ENCODE measurements at places on chromosomes 2 and 18.

GRCh38 chr2:197311421-197312033 lies 947 bp upstream of the ANKRD44 start:
- DNase-seq, result no peak

- DNase-seq, result no peak
Observed at GRCh38 chr2:165938237-165938636, 15.3 kb downstream of the TTC21B start.

DNA sequence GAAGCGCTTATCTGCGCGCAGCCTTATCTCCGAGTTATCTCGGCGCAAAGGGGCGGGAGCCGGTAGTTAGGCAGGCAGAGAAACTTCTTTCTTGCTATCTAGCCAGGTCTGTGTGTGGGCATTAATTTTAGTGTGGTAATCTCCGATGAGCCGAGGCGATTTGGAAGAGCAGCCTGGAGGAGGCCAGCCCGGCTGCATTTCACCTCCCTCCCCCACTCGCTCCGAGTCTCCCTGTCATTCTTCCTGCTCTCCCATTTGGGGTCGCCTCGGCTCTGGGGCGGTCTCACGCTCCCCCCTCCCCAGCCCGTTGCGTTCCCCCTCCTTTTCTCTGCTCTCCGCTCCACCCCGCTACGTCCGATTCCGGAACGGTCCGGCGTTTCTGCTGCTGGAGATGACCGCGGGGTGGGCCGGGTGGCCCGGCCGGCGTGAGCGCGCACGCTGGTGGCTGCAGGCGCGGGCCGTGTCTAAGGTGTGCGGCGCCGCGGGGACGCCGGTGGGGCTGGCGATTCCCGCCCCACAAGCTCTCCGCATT lies 566 bp downstream of the GATA6 start:
- no peak for DNase-seq

DNA sequence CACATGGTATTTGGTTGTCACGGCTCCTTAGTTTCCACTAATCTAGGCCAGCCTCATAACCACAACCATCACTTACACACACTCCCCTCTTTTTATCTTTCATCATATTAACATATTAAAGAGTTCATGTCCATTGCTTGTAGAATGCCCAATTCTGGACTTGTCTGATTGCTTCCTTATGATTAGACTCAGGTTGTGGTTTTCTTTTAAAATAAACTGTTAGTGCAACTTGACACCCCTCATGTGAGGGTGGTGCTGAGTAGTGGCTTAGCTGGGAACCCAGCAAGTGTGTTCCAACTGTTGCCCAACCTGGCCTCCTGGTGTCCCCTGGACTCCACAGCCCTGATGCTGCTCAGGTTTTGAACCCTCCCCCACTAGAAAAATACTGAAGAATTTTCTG lies 20.1 kb upstream of the CD207 start:
- no peak for DNase-seq

DNA sequence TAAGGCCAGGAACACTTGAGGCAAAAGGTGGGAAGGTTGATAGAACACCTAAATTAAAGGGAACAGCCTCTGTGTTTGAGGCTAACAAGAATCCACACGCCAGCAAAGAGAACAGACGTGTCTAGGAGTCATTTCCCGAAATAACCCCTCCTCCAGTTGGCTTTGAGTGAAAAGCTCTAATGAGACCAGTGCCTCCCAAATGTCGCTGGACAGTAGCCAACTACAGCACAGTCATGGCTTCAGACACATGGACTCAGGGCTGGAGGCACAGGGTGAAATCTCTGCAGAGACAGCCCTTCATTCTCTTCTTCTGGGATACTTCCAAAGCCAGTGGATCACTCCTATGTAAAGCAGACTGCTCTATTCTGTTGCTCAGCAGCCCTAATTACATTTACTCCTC lies 49.6 kb downstream of the SOWAHC start:
- no peak for DNase-seq

DNA sequence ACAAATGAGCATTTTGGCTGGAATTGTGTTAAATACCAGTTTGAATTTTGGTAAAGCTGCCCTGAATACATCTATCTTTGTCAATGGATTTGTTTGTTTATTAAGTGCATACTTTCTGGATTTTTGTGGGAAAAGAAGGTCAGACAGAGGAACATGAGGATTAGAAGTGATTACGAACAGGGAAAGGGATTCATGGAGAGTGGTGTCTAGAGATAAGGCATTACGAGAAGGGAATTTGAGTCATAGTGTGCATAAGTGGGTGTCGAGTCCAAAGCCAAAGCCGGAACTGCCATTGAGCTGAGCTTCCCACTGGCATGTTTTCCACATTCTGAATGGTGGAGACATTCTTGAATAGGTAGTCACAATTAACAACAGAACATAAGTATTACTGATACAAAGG lies 68.9 kb upstream of the EFEMP1 start:
- DNase-seq, result no peak

- no peak for DNase-seq
Observed at GRCh38 chr2:54770211-54770610, 46.7 kb downstream of the EML6 start.

- no peak for DNase-seq
Observed at GRCh38 chr2:152493945-152494528, 159.1 kb downstream of the FMNL2 start.

GRCh38 chr2:239121600-239122012 lies 273.7 kb downstream of the TWIST2 start:
- DNase-seq, result peak; percentile 50

- no peak for DNase-seq
Observed at GRCh38 chr18:5884375-5884774, 10.9 kb downstream of the TMEM200C start.

DNA sequence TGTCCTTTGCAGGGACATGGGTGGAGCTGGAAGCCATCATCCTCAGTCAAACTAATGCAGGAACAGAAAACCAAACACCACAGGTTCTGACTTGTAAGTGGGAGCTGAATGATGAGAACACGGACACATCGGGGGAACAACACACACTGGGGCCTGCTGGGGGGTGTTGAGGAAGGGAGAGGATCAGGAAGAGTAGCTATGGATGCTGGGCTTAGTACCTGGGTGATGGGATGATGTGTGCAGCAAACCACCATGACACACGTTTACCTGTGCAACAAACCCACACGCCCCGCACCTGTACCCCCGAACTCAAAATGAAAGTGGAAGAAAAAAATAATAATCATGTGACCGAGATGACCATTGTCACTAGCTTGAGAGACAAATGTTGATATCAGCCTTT lies 114.7 kb downstream of the NDUFA10 start:
- DNase-seq, result no peak

GRCh38 chr2:233423552-233423860 lies 69.2 kb downstream of the DGKD start:
- no peak for DNase-seq

DNA sequence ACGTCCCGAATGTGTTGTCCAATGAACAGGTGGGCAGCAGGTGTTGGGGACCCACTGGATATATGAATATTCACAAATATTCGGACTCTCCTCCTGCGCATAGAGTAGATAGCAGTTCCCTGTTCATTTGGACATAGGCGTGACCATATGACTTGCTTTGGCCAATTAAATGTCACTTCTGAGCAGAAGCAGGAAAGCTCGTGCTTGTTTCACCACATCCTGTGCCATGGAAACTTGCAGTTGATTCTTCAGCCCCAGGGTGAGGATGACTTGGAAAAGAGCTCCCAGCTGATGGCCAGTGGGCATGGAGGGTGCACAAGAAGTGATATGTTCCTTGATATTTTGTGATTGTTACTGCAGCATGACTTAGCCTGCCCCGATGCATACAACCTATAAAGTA lies 52.6 kb downstream of the PTPRM start:
- no peak for DNase-seq

DNA sequence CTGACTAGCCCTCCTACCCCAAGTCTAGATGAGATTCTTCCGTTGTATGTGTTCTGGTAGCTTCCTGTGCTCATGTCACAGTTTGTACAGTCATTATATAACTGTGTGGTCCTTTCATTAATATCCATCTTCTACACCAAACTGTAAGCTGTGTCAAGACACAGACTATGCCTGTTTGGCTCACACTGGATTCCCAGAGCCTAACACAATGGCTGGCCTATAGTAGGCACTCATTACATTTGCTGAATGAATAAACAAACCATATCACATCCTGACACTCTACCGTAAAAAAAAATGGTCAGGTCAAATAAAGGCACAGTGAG lies 72.6 kb downstream of the ANKRD44 start:
- DNase-seq, result no peak

- no peak for DNase-seq
Observed at GRCh38 chr2:85840091-85840490, 48.7 kb downstream of the ST3GAL5 start.

- no peak for DNase-seq
Observed at GRCh38 chr18:11392292-11392691, 217.1 kb upstream of the SLC35G4 start.

- DNase-seq, result no peak
Observed at GRCh38 chr2:158497486-158497885, 40.7 kb downstream of the PKP4 start.

DNA sequence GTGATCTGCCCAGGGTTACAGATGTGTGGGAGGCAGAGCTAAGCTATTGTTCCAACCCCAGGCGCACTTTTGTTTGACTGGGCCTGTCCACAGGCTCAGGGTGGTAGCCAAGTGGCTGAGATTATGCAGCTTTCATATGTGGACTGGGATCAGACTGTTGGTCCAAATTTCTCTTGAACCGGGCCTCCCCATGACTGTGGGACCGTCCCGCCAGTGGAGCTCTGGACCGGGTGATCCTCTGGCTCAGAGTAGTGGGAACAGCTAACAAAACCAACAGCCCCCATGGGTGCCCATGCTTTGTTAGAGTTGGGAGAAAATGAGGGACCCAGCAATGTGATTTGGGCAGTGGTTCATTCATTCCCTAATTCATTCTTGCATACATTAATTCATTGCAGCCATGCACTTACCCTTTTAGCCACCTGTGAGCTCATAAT lies 86.8 kb upstream of the HS6ST1 start:
- DNase-seq, result no peak

DNA sequence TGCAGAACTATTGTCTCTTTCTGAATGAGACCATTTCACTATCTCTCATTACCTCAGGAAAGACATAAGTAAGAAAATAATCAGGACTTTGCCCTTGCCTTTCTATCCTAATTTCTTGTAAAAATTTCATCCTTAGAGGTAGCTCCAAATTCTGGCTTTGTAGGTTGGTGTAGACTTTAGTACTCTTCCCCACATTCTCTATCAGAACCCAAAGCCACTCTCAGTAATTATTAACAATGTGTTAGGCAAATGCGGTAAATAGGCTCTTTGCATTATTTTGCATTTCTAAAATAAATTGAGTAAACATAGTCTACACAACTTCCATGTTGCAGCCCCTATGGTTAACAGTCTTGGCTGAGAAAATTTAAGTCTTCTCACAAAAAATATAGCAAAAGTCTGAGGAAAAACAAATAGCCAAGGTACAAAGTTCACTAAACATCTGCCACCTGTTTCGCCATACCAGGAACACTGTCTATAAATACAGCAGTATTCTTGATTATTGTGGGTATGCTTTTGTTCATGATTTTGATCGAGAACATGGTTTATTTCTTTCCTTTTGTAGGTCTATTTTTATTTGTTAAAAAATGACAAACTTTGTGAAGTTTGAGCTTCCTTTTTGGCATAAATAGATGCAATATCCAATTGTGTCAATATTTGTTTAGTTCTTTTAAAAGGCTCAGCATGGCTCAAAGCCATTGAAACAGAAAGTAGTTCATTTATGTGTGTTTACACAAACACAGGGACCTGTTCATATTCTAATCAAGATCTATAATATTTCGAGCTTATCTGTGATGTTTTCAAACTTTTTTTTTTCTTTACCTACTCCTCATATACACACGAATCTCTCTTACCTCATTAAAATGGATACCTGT lies 1061.5 kb downstream of the CNTNAP5 start:
- no peak for DNase-seq

GRCh38 chr2:236715077-236715476 lies 145.5 kb downstream of the ACKR3 start:
- no peak for DNase-seq

- DNase-seq, result no peak
Observed at GRCh38 chr18:73482901-73483300, 615.1 kb upstream of the NETO1 start.

DNA sequence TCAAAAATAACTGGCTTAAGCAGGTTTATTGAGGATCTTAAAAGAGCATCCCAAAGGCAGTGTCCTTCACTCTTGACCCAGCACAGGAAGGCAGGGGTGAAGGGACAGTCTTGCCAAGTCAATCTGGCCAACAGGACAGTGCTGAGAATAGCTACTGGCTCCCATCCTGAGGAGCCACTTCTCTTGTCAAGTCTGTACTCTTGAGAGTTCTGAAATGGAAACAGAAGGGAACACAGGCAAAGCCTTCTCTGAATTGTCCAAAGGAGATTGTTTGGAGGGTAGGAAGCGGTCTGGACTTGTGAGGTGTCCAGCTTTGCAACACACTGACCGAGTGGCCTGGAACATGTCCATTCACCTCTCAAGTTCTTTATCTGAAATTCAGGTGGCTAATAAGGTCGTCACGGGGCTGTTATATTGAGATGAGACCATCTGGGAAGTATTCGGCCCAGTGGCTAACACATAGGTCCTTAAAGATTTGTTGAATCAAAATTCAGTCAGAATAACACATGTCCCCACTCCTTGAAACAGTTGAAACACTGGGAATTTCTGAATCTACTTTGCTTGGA lies 99.5 kb upstream of the FHL2 start:
- no peak for DNase-seq

- DNase-seq, result no peak
Observed at GRCh38 chr18:8247700-8248099, 361.5 kb upstream of the RAB12 start.

DNA sequence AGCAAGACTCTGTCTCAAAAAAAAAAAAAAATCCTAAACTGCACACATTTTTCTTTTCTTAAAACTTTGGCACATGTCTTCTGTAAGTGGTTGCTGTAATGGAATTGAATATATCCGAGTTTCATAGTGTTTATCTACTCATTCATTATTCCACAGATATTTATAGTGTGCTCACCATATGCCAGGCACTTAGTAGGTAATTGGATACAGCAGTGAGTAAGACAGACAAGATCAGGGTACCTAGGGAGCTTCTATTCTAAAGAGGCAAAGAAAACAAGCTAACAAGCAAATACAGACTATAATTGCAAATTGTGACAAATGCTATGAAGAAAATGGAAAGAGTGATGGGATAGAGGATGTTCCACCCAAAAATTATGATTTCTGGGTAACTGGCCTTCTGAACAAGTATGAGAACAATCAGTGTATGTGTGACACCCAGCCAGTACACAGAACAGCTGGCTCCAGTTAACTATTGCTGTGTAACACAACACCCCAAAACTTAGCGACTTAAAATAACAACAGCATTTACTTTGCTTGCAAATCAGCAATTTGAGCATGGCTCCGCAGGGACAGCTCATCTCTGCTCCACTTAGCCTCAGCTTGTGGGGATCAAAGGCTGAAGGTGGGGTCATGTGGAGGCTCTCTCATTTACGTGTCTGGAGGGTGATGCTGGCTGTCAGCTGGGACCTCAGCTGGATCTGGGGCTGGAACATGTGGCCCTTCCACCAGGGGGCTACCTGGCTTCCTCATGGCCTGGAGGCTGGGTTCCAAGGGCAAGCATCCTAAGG lies 224.9 kb downstream of the INSIG2 start:
- DNase-seq, result no peak

Measured in amygdala (tissue), 56 donors.